Stimulated activated CD8-positive, alpha-beta memory T cell treated with anti-CD3 and anti-CD28 coated beads, Interleukin-7, amount 100 ng/mL, for 1 hour (primary cell): ENCODE measurements at places on chromosomes 4 and X.

GRCh38 chrX:110006821-110007375 is 4.0 kb downstream of the TMEM164 start:
- no peak for DNase-seq

DNA sequence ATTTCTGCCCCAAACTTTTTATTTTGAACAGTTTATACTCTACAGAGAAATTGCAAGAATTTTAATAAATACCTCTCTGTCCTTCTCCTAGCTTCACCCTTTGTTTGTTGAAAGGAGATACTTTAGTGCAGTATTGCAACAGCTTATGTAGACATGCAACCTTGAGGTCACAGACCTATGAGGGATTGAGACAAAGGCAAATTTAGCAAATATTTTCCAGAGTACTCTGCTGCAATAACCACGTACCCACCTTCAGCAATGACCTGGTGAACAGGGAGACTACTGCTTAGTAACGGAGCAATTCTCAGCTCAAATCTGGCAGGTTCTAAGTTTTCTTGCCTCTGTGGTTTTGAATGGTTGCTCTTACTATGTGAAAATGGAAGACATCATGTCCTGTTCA is 13.2 kb downstream of the FGA start:
- DNase-seq, result no peak

GRCh38 chr4:150572704-150573504 is 9.0 kb upstream of the MAB21L2 start:
- no peak for DNase-seq

- no peak for DNase-seq
These were observed 66.7 kb upstream of the NDUFC1 start for GRCh38 chr4:139368998-139369397.

DNA sequence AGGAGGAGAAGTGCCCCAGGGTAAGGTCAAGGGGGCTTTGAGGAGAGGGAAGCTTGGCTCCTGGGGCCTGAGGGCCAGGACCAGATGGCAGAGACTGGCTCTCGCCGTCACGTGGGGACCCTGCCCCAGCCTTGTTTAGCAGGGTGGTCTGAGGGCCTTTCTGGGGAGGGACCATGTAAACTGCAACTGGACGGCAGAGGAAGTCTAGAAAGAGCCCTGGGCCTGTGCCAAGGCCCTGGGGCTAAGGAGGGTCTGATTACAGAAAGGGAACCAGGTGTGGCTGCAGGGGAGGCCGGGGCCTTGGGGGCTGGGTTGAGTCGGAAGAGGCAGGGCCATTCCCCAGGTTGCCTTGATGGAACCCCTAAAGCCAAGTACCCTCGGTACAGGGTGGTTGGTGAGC is 1.8 kb upstream of the HGFAC start:
- DNase-seq, result no peak

- no peak for DNase-seq
These were observed 127.2 kb downstream of the ENOX2 start for GRCh38 chrX:130775849-130776248.

DNA sequence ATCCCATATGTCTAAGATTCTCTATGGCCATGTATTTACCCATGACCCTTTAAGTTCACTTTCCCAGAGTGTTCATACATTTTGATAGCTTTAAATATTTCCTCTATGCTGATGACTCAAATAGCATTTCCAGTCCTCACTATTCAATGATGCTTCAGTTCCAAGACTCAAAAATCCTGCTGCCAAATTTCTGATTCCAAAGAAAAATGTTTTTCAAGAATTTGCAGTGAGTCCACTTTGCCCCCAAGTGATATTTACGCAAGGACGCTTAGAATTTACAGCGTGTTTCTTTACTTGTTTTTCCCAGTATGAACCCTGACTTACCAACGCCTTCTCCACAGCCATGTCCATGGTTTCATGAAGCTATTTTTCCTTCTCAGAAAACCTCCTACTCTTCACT is 127.9 kb upstream of the PCDH18 start:
- DNase-seq, result no peak

- DNase-seq, result no peak
These were observed 289.3 kb upstream of the GATB start for GRCh38 chr4:152050106-152050505.

- no peak for DNase-seq
These were observed 633.8 kb upstream of the CT83 start for GRCh38 chrX:117096528-117096927.

DNA sequence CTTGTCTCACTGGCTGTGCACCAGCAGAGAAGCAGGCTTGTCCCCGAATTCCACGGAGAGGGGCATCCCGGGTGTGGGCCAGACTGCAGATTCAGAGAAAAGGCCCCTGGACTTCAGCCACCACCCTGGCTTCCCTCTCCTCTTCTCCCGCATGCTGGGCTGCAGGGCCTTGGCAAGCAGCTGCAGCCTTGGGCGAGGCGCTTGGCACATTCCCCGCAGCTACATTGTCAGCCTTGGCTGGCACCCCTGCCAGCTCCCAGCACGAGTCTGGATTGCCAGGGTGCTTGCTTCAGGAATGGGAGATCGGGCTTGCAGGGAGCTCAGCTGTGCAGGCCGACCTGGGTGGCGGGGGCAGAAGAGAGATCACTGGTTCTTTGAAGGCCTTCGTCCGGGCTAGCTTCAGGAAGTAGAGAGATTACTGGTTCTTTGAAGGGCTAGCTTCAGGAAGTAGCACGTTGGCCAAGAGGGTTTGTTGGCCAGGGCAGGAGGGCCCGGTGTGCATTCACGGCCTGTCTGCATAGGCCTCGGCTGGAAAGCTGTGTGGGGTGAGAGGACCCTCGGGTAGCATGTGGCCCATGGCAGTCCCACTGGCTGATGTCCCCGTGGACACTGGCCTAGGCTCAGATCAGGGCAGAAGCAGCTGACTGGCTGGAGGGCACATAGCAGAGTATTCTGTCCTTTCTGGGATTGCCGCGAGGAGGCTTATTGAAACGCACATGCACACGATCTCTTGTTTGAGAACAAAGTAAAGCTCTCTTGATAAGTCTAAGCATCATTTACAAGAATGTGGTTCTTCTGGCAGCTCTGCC is 2.7 kb downstream of the ABCD1 start:
- no peak for DNase-seq

DNA sequence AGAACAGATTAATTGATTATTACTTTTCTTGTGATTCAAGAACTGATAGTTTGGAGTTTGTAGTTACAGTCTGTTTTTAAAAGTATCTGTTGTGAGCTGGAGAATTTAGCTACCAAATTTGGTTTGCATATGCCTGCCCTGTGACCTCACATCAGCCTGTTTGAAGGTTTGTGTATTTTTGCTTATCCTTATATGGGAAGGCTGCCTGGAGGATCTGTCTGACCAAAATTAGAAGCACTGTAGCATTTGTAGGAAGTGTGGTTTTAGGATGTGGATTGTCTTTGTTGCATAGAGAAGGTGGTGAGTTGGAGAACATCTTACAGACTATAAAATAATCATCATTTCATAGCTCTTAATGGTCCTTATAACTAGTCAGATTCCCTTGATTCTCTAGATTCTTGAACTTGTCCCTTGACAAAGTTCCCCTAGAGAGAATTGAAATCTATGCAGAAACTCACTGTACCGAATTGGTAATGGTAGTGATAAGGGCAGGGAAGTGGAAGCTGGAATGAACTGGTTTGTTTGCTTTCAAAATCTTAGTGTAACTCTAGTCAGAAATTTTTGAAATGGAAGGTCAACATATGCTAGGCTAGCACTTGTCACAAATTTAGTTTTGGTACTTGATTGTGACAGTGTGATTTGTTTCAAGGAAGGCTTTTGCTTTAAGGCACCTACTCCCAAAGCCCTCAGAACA is 57.3 kb downstream of the SH3BGRL start:
- DNase-seq, result no peak

- DNase-seq, result no peak
These were observed 18.5 kb downstream of the CNOT6L start for GRCh38 chr4:77800483-77801259.

- DNase-seq, result no peak
These were observed 97.1 kb downstream of the MRPL1 start for GRCh38 chr4:77959566-77960338.

- DNase-seq, result no peak
These were observed 26.1 kb upstream of the ARSD start for GRCh38 chrX:2955281-2955680.

DNA sequence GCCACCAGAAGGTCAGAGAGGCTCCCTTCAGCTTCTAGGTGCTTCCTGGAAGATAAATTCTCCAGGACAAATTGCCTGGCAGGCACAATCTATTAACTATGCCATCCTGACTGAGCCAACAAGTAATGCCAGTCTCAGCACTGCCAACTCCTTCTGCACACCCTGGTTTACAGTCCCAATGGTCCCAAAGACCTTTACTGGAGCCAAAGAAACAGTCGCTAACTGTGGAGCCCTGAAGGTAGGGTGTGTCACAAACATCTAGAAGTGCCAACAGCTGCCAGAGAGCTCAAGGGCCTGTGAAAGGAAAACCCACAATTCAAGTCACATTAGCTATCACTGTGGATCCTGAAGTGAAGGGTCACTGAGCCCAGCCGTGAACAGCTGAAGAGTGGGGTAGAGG is 34.9 kb upstream of the CITED1 start:
- DNase-seq, result no peak

DNA sequence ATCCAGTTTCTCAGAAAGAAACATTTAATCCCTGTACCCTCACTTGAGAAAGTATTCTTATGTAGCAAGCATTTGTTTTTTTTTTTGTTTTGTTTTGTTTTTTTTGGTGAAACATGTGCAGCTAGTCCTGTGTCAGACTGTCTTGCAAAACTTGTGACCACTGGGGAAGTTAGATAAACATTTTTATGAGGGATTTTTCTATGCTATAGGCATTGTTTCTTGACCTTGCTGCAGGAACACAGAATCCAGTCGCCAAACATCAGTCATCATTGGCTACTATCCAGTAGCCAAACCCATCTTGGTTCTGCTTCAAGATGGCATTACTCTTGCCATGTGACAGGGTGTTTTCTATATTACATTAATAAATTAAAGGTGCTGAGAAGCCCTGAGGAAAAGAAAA is 7.7 kb upstream of the MAPK10 start:
- DNase-seq, result no peak

DNA sequence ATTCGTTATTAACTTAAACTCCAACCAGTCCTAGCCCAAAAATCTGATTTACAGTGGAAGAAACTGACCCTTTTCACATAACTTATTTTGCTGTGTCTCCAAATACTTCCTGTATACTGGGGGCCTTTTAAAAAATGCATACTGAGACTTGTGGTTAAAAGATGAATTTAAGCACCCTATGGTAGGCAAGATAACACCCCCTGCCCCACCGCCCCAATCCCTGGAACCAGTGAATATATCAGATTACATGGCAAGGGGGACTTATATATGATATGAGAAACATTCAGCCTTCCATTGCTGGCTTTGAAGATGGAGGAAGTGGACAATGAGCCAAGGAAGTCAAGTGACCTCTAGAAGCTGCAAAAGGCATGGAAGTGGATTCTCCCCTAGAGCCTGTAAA is 3.1 kb upstream of the CLCN3 start:
- DNase-seq, result no peak

GRCh38 chrX:29281078-29281742 is 694.0 kb downstream of the IL1RAPL1 start:
- DNase-seq, result no peak

DNA sequence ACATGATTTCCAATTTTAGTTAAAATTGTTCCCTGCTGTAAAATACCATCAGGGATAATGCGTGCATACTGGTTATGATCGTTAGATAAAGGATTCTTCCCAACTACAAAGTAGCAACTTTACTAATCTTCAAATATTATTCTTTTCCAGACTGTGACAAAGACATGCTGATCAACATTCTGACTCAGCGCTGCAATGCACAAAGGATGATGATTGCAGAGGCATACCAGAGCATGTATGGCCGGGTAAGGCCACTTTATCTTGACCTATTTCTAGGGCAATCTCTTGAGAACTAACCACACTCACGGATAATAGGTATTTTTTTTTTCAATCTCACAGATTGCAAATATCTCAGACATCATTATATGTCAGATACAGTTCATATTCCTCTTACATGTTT is 47.0 kb downstream of the ANXA10 start:
- no peak for DNase-seq

GRCh38 chr4:84804136-84804535 is 162.4 kb downstream of the WDFY3 start:
- DNase-seq, result no peak
